ENCODE measurements at places on chromosomes 7 and 10. TPM values are rescaled to one million over a fixed set of nuclear protein-coding genes. Genes with fewer than 3 reads are reported as not detected.

The ZNF273 gene
- 2.9 TPM for total RNA-seq

GRCh38 chr10:69057261-69057950 is 30.5 kb upstream of the SRGN start:
- no peaks in the 10 kb centered on the region for H3K27me3 ChIP-seq
- H3K4me3 ChIP-seq: no peak overlapping the region
- no peaks in the 10 kb centered on the region for H3K36me3 ChIP-seq
- H3K4me1 ChIP-seq: peaks cover 83% of the 10 kb centered on the region
- peak; percentile 28 for DNase-seq
- H3K27ac ChIP-seq: peak overlapping the region; percentile 72

DNA sequence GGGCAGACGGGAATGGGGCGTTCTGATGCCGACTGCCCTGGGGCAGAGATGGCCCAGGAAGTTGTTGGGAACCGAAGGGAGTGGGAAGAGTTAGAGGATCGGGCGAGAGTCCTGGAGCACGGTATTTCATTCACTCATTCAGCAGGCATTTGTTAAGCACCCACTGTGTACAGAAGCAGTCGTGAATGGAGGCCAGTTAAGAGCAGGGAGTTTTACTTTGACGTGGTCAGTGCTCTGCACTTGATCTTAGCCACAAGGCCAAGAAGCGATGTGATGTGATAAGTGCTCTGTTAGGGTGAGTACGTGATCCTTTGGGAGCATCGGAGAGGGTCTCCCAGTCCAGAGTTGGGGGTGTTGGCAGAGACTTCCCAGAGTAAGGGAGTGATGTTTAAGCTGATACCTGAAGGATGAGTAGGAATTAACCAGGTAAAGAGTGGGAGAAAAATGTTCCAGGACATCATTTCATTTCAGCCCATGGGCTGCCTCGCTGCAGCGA is 890 bp downstream of the ZFYVE27 start:
- peaks cover 22% of the 10 kb centered on the region for H3K4me1 ChIP-seq
- DNase-seq: no peak
- no peaks in the 10 kb centered on the region for H3K27me3 ChIP-seq
- peak overlapping the region; percentile 97 for H3K27ac ChIP-seq
- H3K36me3 ChIP-seq: peaks cover 15% of the 10 kb centered on the region

The ENO4 gene
- total RNA-seq: not detected

The NCOA4 gene
- total RNA-seq: 88.4 TPM

DNA sequence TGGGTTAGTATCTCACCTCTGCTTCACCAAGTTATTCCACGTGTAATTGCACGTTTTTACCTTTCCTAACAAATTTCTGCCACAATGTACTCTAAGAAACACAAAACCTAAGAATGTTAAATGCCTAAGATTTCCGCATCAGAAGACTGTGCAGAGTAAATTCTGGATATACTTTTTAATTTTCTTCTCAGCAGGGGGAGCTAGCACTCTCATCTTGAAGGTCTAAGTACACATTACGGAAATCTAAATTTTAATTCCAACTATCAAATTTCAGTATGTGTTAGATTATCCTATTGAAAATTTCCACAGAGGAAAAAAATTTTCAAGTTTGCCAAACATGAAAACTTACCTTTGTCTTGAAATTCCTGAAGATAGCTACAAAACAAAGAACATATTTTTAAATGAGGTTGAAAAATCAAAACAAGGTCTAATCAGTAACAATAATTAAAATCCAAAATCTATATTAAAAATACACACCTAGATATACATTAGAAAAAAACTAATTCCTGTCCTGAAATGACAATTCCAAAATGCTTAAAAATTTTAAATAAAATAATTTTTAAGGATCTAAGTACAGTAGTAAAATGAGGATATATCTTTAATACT is 10.5 kb downstream of the SKAP2 start:
- no peak for DNase-seq
- H3K27me3 ChIP-seq: peaks cover 3% of the 10 kb centered on the region
- no peak overlapping the region for H3K27ac ChIP-seq
- H3K4me3 ChIP-seq: no peak overlapping the region
- H3K36me3 ChIP-seq: peaks cover 14% of the 10 kb centered on the region

- peaks cover 2% of the 10 kb centered on the region for H3K27me3 ChIP-seq
- no peak overlapping the region for H3K27ac ChIP-seq
- no peaks in the 10 kb centered on the region for H3K4me1 ChIP-seq
Observed at GRCh38 chr10:114386452-114386851, 17.9 kb downstream of the AFAP1L2 start.

GRCh38 chr7:12768948-12769347 is 81.5 kb downstream of the ARL4A start:
- no peaks in the 10 kb centered on the region for H3K27me3 ChIP-seq
- H3K36me3 ChIP-seq: no peaks in the 10 kb centered on the region
- H3K4me3 ChIP-seq: no peak overlapping the region
- H3K27ac ChIP-seq: no peak overlapping the region
- no peak for DNase-seq

DNA sequence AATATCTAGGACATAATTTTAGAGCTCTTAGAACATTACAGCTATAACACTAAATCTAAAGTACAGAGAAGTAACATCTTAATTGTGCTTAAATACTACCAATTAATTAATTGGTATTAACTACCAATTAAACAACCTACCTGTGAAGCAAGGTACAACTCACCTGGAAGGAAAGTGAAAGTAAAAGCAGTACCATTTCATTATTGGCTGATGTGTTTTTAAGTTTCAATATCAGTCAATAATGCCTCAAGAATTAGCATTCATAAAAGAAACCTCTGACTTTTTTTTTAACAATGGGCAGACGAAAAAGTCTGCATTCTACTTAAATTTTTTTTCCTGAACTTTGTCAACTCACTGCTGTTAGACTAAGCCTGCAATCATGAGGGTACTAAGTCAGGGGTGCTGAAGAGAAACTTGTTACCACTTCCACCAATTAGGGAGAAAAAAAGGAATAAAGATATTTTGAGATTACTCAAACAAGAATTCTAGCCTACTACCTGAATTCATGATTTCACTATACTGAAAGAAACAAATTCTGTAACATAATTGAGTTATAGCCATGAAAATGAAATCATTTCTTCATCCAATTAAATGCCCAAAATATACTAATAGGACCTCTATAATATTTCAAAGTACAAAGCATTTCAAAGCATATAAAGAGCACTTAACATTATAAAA is 19.9 kb downstream of the UPF2 start:
- peak; percentile 29 for DNase-seq
- peaks cover 10% of the 10 kb centered on the region for H3K4me1 ChIP-seq
- peak overlapping the region; percentile 38 for H3K27ac ChIP-seq
- H3K4me3 ChIP-seq: no peak overlapping the region

The PPP1R9A gene
- total RNA-seq: 1.6 TPM

DNA sequence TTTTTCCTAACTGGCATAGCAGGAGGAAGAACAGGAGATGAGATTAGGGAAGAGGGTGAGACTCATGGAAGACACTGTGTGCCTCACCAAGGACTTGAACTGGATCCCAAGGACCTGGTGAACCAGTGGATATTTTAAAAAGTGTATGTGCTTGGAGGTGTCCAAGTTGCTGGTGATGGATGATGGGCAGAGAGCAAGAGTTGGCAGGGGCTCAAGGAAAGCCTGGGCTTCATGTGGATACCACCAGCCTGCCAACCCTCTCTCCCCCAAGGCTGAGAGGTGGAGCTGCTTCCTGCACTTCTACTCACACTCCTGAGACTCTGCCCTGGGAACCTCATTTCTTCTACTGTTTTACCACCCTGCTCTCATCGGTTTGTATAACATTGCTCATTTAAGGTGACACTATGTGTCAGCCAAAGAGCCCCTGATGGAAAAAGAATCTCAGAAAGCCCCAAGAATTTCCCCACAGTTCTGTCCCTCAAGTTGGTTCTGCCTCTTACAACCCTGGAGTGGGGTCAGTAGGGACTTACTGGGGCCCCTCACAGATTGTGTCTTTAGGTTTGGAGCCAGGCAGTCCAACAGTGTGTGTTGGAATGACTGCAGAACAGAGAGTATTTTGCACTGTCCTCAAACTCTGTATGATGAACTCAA is 56.2 kb upstream of the PDCD4 start:
- H3K4me3 ChIP-seq: no peak overlapping the region
- no peaks in the 10 kb centered on the region for H3K27me3 ChIP-seq
- peaks cover 9% of the 10 kb centered on the region for H3K4me1 ChIP-seq
- H3K36me3 ChIP-seq: no peaks in the 10 kb centered on the region

DNA sequence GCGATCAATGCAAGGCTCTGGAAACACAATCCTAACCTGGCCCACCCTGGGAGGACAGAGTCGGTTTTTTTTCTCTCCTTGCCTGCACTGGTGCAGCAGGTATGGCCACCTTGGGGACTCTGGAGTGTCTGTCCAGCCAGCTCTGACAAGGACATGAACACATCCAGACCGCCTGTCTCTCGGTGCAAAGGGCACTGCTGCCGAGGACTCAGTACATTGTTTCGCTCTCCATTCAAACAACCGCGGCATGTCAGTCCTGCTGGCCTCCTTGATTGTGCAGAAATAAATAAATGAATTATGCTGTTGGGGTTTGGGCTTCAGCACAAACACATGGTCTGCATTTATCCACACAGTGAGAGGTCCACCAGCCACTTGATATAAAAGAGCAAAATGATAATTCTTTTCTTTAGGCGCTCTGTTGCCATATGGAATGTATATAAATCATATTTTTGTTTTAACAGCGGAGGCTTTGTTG is 565.2 kb downstream of the KCNMA1 start:
- no peaks in the 10 kb centered on the region for H3K36me3 ChIP-seq
- DNase-seq: no peak
